ACHN (cell line): ENCODE measurements at places on chromosomes 7 and 10.

- DNase-seq = no peak
These were observed 162.6 kb downstream of the RAB11FIP2 start for GRCh38 chr10:117884093-117884492.

DNA sequence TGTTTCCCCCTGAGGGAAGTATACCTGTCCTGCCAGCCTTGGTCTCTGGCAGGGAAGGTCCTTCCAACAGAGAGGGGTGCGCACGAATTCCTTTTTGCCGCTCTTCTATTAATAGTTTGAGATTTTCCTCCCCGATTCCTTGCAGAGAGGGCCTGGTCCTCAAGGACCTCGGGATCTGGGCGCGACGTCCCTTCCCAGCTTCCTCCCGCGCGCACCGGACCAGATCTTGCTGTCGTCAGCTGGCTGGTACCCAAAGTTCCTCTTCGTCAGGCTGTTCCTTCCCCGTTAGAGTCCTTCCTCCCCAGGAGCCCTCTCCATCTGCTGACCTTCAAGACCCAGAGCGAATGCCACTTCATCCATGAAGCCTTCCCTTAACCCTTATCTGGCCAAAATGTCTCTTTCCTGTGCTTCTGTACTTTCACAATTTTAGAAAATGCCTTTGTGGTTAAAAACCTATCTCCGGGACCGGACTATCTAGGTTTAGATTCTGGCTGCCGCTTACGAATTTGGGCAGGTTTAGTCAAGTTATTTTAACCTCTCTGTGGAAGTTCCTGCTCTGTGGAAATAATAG, 851 bp upstream of the GOT1 start:
- DNase-seq = peak; percentile 69

DNA sequence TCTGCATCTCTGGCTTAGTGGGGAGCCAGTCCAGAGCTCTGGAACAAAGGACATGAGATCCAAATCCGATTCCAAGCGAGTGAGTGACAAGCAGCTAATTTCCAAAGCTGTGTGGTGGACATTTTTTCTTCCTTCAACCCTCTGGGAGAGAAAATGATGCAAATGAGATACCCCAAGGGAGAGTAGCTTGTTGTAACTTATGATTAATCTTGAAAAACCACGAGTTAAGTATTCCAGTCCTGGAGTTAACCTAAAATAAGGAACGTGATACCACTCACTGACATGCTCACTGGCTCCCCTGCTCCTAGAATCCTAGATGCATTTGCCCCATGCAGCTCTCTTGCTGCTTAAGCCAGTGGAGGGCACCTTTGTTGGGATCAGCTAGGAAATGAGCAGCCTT, 116.0 kb upstream of the HABP2 start:
- no peak for DNase-seq

DNA sequence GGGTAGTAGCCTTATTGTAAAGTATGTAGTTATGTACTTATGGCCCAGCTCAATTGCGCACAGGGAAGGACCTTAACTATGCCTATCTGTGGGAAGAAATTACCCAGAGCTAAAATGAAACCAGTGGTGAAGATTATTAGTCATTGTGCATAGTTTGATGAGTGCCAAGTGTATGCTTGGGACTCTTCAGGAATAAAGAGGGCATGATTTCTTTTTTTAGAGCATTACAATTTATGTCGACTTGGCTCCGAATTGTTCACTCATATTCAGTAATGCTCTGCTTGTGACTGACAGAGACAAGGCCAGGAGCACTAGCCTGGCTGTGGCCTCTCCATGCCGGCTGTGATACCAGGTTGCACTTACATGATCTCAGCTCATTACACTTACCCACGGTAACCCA, 269.5 kb downstream of the TRIL start:
- DNase-seq = peak; percentile 83

- no peak for DNase-seq
These were observed 11.8 kb downstream of the MET start for GRCh38 chr7:116683786-116684185.

- DNase-seq = no peak
These were observed 50.8 kb downstream of the GRB10 start for GRCh38 chr7:50731703-50732582.
